ENCODE measurements at places on chromosomes 2 and 18. TPM values are rescaled to one million over a fixed set of nuclear protein-coding genes. Genes with fewer than 3 reads are reported as not detected.
A peak's percentile ranks its signal among the peaks of the same experiment; 100 is the strongest.

NT5C1B gene
- 0.28 TPM for polyA plus RNA-seq

C2orf81 gene
- polyA plus RNA-seq: 1.7 TPM

UCN gene
- 2.1 TPM for polyA plus RNA-seq

C2orf78 gene
- not detected for polyA plus RNA-seq

PLCL1 gene
- polyA plus RNA-seq: 20.2 TPM

ACTR2 gene
- 163 TPM for polyA plus RNA-seq

PAX3 gene
- 3.1 TPM for polyA plus RNA-seq

PRKCE gene
- 6.9 TPM for polyA plus RNA-seq

DNA sequence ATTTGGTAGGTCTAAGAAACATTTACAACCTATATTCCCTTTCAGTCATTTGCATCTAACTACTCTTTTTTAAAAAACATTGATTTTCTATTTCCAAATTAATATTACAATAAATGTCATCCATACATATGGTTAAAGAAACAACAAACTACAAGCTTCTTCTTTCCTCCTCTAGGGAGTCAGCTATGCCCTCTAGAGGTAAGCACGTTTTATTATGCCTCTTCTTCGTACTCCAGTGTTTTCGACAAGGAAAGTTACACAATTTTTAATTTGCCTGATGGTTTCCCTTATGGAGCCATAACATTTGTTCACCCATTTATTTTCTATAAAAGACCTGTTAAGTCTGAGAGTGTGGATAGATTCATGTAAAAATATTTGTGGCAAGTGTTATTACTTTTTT is 183.4 kb upstream of the CDH7 start:
- no peak for DNase-seq

DNA sequence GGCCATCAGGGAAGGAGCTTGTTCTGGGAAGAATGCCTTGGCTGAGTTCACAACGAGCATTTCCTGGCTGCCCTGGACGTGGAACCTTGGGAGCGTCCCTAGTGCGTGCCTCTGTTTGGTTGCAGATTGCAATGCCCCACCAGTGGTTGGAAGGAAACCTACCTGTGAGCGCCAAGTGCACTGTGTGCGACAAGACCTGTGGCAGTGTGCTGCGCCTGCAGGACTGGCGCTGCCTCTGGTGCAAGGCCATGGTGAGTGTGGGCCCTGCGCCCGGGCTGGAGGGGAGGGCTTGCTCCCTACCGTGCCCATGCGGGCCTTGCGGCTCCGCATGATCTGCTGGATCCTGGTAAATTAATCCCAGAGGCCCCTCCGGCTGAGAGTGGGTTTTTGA is 81.9 kb downstream of the DGKD start:
- no peak for DNase-seq

DNA sequence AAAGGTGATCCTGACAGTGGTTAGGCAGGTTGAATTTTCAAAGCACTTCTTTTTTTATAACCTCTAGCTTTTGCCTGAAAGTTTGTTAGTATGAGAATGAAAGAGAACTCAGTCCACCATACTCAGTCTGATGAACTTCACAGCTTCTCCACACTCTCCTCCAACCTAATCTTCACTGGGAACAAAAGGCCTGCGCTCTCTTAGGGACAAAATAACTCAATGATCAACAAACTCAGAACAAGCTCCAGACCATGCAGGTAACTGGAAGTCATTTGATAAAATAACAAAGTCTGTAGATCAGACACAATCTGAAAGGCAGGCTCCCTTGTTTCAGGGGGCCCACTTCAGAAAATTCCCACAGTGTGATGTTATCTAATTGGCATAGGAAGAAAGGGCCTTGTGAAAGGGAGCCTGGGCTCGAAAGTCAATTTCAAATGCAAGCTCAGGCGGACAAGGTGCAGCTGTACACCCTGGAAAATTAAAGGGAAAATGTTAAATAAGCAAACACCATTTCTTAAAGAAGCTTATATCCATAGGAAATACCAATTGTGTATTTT is 142.2 kb downstream of the STK39 start:
- DNase-seq: no peak

GRCh38 chr18:55252053-55252675 is 292.9 kb upstream of the CCDC68 start:
- DNase-seq: peak; percentile 67

DNA sequence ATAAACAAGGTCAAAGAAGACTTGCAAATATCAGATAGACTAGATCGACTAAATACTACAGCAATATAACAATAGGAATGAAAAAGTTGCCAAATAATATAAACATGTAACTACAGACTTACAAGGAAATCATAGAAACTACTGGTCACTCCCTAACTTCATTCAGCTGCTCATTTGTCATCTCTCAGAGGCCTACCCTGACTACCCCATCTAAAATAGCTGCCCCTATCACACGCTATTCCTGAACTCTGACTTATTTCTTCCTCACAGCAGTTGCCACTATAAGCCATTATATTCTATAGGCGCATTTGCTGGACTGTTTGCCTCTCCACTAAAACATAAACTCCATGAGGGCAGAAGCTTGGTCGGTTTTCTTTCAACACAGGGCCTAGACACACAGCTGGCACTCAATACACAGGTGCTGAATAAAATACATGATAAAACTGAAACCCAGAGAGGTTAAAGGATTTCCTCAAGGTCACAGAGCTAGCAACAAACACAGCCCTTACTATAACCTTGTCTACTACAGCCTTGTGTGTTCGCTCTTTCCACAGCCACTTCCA is 1.8 kb downstream of the STRN start:
- DNase-seq: no peak

- DNase-seq: no peak
These were observed 7.5 kb downstream of the CCBE1 start for GRCh38 chr18:59689756-59690155.

DNA sequence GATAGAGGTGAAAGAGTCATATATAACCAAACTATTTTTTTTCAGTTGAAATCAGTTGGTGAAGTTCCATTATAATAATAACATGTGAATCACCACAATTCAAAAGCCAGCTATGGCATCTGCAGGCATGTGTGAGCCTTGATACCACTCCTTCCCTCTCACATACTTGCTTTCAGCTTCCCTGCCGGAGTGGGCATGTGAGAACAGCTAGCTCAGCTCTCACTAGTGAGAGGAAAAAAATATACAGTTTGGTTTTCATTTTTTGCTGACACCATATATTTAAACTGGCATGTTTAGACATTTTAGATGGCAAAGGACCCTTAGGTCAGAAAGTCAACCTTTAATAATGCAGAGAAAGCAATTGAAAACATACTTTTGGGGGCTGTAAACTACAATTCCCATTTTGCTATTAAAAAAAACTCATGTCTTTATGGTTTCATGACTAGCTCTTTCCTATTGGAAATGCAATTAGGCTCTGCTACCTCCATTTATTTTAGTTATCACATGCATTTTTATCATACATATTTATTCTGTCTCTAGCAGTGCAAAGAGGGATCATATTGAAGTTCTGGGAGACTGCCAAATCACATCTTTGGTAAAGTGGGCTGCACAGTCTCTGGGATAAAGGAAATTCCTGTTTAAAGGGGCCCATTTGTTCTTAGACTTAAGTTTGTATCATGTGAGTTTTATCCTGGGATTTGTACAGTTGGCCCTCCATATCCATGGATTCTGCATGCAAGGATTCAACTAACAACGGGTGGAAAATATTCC is 33.2 kb upstream of the SLC40A1 start:
- no peak for DNase-seq

DNA sequence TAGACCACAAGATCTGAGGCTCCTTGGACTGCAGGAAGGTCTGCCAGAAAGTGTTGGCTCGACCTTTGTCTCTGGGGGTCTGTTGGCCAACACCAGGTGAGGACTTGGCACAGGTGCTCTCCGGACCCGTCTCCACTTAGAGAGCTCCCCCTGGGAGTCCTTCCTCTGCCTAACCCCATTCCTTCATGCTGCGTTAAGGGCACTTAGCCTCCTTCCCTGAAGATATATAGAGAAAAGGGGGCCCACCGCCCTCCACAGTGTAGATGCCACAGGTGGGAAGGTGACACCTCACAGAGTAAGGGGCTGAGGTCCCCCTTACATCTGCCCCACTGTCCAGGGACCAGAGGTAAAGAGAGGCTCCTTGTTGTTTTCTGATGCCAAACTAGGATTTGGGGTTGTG is 8.2 kb downstream of the IGFBP5 start:
- no peak for DNase-seq

DNA sequence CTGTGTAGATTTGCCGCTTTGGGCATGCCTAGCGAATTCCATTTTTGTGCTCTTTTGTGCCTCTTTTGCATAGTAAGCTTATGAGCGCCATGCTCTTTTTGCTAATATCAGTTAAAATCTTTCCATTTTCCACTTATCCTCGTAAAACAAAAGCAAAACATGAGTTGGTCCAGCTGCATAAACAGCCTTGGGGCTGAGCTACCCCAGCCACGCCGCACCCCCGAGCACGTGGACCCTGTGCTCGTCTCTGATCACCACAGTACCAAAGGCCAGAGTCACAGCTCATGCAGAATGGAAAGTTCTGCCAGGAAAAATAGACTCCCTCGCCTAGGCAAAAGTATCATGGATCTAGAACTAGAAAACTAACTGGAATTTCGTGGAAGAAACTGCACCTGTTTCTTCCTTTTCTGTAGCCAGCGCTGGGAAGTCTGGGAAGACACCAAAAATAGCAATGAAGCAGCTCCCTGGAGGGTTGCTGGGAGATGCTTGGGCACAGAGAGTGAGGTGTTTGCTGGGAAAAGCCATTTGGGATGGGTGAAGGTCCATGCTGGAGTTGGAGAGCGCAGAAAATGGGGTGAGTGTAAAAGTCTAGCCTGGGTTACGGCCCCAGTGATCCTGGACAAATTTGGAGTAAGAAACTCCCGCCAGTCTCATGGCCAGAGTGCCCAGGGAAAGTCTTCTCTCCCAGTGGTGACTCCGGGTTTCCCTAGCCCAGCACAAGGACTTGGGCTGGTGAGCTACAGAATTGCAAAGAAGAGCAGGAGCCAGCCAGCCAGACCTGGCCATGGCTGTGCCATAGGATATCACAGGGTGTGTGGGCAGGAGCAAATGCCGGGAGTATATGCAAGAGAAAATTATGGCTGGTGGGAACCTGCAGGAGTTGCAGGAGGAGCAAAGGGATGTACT is 218.4 kb downstream of the GBX2 start:
- DNase-seq: no peak

DNA sequence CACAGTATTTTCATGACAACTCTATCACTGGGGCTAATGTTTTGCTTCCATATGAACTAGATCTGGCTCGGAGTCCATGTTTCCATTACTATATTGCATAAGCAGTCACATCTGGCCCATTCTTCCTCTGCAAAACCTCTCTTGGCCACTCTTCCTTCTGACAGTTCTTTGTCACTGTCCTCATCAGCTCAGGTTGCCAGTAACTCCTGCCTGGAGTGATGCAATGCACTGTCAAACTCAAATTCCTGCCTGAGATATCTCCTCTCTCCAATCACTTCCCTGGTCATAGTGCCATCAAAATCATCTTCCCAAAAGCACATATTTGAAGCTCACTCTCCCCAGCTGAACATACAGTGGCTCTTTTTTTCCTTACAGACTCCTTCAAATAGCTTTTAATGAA is 66.1 kb downstream of the COLEC12 start:
- DNase-seq: peak; percentile 85

- DNase-seq: peak; percentile 94
These were observed 187.4 kb upstream of the NCKAP5 start for GRCh38 chr2:133755480-133756300.

GRCh38 chr18:40258311-40258710 is 1696.7 kb upstream of the PIK3C3 start:
- peak; percentile 44 for DNase-seq
